Tibial nerve (tissue), 4 donors: ENCODE measurements at places on chromosomes 7 and 10. TPM values are rescaled to one million over a fixed set of nuclear protein-coding genes. Genes with fewer than 3 reads are reported as not detected.
A peak's percentile ranks its signal among the peaks of the same experiment; 100 is the strongest.

DNA sequence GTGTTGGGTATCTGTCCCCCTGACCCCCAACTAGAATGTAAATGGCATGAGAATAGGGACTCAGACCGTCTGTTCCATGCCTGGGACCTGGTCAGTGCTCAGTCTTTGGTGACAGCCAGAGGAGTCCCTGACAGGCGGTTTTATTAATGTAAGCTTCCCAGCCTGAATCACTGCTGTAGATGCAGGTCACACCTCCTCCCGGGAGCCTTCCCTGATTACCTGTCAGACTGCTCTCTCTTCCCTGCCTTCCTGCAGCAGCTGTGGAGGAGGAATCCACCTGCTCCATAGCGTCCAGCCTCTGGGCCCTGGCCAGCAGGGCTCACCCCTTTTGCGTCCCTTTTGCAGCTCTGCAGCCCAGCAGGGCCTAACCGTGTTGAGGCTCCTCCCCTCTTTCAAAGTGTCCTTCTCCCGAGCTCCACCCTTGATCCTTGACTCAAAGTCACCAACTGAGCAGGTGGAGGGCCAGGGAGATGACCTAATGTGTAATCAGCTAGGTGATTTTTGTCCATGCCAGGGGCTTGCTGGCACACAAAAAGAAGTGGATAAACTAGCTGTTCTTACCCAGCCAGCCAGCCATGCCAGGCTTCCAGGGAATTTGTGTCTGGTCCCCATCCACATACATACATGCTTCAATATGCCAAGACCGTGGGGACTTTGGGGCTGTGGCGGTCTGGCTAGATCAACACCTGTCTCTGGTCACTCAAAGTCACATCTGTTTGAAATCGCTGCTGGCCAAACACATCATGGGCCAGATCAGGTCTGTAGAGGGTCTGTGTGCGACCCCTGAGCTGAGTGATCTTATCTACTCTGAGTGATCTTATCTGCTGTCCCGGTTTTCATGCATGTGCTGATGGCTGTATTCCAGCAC lies 195.1 kb downstream of the CCDC3 start:
- DNase-seq = no peak

DNA sequence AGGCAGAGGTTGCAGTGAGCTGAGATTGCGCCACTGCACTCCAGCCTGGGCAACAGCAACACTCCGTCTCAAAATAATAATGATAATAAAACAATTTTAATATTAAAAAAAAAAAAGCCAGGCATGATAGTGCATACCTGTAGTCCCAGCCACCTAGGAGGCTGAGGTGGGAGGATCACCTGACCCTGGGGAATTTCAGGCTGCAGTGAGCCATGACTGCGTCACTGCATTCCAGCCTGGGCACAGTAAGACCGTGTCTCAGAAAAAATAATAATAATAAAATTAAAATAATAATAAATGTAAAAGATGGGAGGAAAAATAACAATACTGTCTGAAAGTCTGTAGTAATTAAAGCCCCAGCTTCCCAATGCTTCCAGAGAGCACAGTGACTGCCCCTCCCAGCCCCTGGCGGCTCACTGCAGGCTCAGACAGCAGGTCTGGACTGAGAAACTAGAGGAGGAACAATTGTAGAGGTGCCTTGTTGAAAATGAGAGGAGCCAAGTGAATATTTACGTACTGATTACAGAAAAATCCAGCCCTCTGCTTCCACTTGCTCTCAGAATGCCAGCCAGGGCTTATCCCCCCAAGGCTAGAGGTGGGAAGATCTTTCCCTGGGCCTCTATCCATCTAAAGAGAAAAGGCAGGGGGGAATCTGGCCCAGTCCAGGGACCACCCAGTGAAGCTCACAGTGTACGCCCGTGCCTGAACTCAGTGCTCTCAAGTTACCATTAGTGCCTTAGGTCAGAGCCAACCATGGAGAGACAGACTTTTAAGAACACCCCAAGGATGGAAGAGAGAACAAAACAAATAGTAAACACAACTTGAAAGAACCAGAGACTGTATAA lies 112.8 kb downstream of the PARD3 start:
- no peak for DNase-seq

GRCh38 chr7:85274454-85274853 lies 87.6 kb upstream of the SEMA3D start:
- no peak for DNase-seq

GRCh38 chr10:127690176-127690835 lies 46.7 kb upstream of the FOXI2 start:
- no peak for DNase-seq

GRCh38 chr10:92238054-92238585 lies 52.8 kb downstream of the CPEB3 start:
- DNase-seq = no peak

DNA sequence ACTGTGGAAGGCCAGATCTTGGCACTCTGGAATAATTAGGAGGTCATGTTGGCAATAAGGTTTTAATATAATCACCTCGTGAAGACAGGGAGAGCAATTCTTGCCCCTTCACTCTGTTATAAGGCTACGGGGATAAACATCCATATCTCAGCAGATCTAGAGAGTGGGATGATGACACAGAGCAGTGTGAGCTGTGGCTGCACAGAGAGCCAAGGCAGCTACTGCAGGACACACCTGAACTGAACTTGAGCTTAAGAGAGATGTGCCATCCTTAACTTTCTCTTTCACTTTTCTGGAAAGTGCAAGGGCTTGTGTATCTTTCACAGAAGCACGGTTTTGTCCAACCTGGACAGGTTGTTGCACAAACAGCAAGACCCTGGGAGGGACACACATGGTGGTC lies 174.7 kb downstream of the GATA3 start:
- no peak for DNase-seq

- peak; percentile 66 for DNase-seq
These were observed 263.6 kb upstream of the ZMIZ1 start for GRCh38 chr10:78805176-78805575.

GRCh38 chr7:17940951-17941431 lies 697 bp upstream of the SNX13 start:
- DNase-seq = no peak

DNA sequence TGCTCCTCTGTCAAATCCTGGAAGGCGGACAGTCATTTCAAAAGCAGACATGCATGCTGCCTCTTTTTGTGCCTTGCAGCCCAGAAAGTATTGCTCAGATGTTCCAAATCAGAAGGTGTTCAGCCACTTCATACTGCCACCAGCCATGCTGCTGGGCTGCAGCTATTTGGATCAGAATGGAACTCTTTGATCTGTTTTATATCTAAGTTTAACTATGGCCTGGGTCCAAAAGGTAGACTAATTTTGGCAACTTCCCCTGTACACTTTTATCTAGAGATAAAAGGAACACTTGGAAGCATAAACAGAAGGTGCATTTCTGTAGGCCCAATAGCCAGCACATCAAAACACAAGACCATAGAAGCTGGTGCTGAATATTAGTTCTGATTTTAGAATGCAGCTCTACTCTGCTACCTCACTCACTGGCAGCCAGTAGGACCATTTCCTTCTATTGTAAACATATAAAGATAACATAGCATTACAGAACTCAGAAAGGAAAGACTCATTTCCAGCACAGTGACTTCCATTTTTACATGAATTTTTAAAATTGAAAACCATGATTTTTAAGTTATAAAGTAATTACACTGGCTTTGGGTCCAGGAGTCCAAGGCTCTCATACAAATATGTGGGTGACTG lies 143.1 kb upstream of the CAV2 start:
- no peak for DNase-seq

The NME8 gene
- total RNA-seq = not detected

The CALHM3 gene
- total RNA-seq = not detected

The FXYD4 gene
- not detected for total RNA-seq

The FOXK1 gene
- total RNA-seq = 47.3 TPM

The STEAP1B gene
- 18.6 TPM for total RNA-seq

The ZNF736 gene
- total RNA-seq = 18.8 TPM

The ZNF398 gene
- 26.9 TPM for total RNA-seq

The OR2A5 gene
- total RNA-seq = not detected

The HTR5A gene
- not detected for total RNA-seq

The RBM17 gene
- 108 TPM for total RNA-seq

The DNAH11 gene
- 0.20 TPM for total RNA-seq

The CALCR gene
- not detected for total RNA-seq

The SLC39A12 gene
- not detected for total RNA-seq
